GDM1 (cell line): ENCODE measurements at places on chromosomes 6 and 20.

DNA sequence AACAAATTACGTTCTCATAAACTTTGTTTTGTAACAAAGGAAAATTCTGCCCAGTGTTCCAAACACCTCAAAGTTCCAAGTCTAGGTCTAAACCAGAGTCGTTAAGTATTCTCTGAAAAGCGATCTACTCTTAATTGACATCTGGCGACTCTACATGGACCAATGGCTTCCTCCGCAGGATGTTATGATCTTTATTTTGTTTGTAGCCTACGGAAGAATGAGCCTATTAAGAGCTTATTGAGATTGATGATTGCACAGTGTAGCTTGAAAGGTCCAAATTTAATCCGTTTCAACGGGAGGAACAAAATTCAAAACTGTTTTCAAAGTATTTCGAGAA, 61.1 kb downstream of the FAM217A start:
- DNase-seq = peak; percentile 30

DNA sequence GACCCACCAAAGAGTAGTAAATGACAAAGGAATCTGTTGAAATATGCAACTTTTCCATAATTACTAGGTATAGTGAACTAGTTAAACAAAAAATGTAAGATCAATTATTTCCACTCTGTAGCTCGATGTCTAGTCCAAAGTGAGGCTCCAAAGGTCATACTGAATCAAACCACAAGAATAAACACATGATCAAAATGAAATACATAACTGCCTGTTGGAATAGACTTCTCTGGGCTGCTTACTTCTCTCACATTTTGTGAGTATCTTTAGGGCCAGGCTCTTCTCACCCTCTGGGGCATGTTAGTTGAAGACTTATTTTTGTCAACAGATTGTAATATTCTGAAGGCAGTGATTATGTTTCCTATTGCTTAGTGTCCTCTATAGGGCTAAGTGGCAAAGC, 103.7 kb upstream of the TMEM170B start:
- DNase-seq = no peak

DNA sequence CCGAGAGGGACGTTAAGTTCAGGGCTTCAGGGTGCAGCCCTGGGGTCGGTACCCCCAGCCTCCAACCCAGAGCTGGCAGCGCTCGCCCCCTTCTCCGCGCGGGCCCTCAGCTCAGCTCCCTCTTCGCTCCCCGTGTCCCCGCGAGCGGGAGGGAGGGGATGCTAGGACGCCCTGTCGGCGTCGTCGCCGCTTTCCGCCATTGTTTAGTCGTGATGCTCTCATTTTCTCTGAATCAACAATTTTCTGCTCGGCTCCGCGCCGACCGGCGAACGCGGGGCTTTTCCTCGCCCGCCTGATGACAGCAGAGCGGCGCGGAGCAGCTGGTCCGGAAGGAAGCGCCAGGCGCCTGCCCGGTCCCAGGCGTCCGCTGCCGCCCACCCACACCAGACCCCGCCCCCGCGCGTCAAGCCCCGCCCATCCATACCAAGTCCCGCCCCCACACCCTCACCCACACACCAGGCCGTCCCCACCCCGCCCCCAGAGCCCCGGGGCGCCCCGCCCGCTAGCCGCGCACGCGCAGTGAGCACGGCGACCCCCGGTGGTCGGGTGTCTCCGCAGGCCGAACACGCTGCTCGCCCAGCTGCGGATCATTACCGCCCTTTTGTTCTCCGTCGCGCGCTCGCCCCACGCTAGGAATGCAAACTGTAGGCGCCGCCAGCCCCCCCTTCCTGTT, 50.1 kb upstream of the SLC32A1 start:
- DNase-seq = no peak

DNA sequence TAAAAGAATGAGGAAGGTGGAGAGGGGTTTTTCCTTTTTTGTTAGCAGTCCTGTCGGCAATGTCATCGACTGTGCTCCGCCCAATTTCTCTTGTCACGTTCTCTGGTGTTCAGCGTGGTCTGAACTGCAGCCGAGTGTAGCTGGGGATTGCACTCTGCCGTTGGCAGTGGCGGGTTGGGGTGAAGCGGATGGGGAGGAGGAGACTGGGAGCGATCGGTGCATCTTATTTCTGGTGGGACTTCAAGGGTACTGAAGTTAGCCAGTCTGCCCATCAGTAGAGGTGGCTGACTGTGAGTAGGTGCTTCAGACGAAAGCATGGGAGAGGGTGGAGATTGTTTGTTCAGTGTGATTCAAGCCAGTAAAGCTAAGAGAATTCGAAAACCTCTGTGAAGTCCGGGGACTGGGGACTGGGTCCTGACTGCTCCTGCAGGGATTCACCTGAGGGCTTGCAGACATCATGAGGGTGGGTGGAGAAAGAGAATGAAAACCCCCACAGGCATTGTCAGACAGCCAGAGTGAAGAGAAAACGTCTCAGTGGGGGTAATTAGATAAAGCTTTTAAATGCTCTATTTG, 5.1 kb downstream of the RREB1 start:
- no peak for DNase-seq
